ENCODE measurements at places on chromosomes 1 and 21.

GRCh38 chr1:46810596-46810995 lies 11.8 kb downstream of the CYP4B1 start:
- DNase-seq = no peak

GRCh38 chr21:38498057-38498833 lies at the start of gene ERG:
ERG (minus strand) TSS chr21:38498477; CDS start chr21:38498380, 97 bp downstream.
- no peak for DNase-seq

DNA sequence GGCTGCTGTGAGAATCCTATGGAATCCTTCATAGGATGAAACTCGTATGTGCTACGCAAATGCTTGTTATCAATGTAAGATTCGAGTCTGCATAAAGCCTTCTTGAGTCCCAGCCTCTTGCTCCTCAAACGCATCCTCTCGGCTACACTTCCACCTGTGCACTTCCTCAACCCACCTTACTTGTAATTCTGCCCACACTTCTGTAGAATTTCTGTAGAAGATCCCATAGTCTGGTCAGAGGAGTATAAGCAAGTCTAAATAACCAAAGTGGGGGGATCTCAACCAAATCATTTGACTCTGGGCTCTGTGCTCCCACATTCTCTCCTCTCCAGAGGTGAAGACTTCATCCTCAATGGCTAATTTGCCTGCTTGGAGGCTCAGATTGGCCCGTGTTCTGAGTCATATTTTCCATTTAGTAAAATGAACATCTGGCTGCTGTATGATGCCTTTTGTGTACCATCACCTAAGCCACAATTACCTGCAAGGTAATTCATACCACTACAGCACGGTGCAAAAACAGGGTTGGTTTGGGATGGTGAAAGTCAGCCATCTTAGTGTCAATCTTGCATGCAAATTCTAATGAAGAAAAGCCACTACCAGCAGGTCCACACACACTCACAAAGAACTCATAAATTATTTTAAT lies 63.2 kb downstream of the ITPKB start:
- DNase-seq = no peak

DNA sequence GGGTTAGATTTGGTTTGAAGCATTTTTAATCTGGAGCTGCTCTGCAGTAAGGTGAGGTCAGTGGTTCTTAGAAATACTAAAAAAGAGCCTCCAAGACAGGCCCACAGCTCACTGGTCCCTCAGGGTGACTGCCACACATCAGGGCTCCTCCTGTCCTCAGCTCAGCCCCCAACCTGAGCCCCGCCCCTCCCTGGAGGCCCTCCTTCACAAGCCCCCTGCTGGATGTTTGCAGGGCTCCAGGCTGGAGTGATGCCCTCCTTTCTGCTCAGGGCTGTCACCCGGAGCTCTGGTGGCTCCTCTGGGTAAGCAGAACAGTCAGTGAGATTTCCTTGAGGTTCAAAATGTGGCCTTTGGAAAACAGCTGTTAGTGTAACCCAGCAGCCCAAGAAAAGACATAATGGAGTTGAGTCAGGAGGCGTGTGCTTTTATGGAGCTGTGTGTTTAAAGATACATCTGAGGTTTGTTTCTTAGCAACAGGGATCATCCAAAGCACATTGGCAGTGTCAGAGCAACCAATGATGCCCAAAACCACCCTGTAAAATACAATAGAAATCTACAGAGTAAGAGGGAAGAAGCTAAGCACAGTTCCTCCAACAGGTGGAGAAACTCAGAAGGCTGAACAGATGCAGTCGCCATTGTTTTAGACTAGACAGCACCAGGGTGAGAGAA lies 21.4 kb downstream of the STUM start:
- no peak for DNase-seq

- DNase-seq = no peak
These were observed 34.5 kb downstream of the PARP1 start for GRCh38 chr1:226373376-226373775.

DNA sequence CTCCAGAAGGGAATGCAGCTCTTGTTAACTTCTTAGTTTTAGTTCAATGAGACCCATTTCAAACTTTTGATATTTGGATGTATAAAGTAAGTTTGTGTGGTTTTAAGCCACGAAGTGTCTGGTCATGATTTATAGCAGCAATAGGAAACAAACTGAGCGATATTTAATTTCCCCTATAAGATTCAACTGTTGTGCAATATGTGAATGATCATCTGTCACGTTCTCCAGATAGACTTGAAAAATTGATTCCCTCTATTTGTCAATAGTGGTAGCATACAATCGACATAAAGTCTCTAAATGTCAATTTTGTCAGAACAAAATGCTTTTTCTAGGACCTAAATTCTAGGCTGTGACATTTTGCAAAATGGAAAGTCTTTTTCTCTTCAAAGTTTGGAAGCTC lies 240.1 kb downstream of the KCTD3 start:
- DNase-seq = no peak

GRCh38 chr1:246267896-246268295 lies 239.2 kb downstream of the SMYD3 start:
- DNase-seq = no peak

DNA sequence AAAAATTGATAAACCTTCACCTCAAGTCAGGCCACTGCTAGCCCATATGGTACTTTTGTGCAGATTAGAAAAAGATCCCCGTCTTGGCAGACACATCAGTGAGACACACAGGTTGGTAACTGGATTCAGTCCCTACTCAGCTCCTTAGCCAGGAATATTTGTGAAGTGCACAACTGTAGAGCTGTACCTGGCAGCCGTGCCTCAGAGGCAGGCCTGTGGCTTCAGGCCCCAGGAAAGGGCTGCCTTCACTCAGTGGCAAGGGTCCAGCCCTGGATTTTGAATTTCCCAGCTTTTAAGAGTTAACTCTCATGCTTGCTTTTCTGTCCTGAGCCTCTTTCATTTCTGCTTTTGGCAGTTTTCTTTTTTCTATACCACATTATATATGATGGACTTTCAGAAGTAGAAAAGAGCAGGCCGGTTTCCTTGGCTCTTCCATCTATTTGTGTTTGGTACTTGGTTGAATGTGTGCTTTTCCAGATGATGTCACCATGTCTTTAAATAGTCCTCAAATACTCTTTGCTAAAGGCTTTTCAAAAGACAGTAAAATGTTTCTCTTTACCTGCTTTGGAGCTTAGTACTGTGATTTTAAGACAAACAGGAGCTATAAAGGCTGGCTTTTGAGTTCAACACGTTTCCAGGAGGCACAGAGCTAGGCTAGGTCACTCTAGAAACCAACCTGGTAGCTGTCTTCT lies 186.6 kb downstream of the AK5 start:
- DNase-seq = no peak

- no peak for DNase-seq
These were observed 327.8 kb downstream of the USH2A start for GRCh38 chr1:216095400-216095799.

- DNase-seq = no peak
These were observed 9.6 kb downstream of the CDC42BPA start for GRCh38 chr1:227308367-227309336.

GRCh38 chr21:21997390-21998333 lies 999.5 kb downstream of the NCAM2 start:
- no peak for DNase-seq

DNA sequence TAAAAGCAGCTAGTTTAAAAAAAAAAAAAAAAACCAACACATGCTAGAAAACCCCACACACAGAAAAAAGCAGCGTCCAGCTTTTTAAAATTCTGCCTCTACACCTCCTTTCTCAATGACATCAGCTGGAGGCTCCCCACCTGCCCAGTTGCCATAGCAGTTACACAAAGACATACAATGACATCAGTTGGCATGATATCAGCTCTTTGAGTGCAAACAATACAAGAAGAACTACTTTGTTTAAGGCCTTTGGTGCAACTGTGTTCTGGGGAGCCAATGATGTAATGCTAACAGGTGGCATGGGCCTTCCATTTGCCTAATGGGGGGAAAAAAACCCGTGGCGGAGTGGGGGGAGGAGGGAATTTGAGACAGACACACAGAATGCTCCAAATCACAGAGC lies 32.9 kb downstream of the DUSP10 start:
- DNase-seq = no peak

DNA sequence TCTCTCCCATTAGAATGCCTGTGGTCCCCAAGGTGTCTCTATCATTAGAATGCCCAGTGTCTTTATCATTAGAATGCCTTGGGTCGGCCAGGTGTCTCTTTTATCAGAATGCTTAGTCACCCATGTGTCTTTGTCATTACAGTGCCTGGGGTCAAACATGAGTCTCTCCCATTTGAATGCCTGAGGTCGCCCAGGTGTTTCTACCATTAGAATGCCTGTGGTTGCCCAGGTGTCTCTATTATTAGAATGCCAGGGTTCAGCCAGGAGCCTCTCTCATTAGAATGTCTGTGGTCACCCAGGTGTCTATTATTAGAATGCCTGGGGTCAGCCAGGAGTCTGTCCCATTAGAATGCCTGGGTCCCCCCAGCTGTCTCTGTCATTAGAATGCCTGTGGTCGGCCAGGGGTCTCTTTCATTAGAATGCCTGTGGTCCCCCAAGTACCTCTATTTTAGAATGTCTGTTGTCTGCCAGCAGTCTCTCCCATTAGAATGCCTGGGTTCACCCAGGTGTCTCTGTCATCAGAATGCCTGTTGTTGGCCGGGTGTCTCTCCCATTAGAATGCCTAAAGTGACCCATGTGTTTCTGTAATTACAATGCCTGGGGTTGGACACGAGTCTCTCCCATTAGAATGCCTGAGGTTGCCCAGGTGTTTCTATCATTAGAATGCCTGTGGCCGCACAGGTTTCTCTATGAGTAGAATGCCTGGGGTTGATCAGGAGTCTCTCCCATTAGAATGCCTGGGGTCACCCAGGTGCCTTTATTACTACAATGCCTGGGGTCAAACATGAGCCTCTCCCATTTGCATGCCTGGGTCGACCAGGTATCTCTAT lies 57.1 kb downstream of the RNF187 start:
- DNase-seq = no peak

DNA sequence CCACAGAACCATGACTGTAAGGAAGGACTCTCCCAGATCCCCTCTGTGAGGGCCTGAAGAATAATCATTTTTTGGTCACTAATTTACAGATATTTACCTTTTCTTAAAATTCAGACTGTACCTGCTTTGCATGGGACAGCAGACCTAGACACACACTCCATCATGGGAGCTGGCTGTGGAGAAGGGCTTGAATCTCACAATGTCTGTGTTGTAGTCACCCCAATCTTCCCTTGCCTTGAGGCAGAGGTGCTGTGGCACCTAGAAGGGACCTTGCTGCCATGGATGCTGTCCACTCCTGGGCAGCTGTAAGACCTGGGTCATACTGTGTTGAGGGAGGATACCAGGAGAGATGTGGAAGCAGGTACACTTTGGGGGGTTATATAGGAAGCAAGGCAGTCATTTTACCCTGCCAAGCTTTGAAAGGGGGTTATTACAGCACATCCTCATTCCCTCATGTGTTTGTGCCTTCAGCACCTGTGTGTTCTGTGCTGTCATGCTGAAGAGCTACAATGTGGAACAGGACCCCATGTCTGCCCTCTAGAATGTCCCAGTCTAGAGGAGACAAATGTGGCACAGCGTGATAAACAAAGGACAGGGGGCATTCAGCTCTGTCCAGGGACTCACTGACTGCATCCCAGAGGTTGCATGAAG lies 27.1 kb downstream of the TRAF5 start:
- no peak for DNase-seq

- no peak for DNase-seq
These were observed 92.1 kb downstream of the NIBAN1 start for GRCh38 chr1:184881941-184882913.

- no peak for DNase-seq
These were observed 2.0 kb upstream of the USF1 start for GRCh38 chr1:161047436-161048420.

DNA sequence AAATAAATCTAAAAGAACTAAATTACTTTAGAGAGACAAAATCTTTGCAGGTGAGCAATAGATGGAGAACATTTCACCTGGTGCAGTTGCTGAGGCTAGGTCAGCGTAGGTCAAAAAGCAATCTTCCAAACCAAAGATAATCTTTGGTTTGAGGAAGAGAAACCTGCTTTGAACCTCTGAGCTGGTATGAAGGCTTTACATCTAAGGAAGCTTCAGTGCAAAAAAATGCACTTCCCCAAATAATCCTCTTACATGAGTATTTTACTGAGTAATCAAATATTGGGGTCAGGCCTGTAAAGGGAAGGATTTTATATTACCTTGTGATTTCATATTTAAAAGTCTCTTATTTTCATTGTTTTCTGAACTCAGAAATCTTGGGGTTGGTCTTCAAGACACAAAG lies 223.6 kb downstream of the SRGAP2C start:
- no peak for DNase-seq

DNA sequence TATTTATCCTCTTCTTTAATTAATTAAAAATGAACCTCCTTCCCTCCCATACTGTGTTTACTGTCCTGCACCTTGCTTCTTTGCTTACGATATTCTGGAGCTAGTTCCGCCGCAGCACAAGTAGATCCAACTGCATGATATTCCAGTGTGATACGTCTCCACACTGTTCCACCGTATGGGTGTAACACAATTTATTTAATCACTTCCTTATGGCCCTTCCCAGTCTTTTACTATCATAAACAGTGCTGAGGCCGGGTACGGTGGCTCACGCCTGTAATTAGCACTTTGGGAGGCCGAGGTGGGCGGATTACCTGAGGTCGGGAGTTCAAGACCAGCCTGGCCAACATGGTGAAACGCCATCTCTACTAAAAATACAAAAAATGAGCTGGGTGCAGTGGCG lies 25.7 kb downstream of the CNST start:
- no peak for DNase-seq

GRCh38 chr1:238608144-238608543 lies 717.4 kb upstream of the ZP4 start:
- no peak for DNase-seq

GRCh38 chr1:9520411-9520810 lies 18.9 kb upstream of the SLC25A33 start:
- DNase-seq = no peak

DNA sequence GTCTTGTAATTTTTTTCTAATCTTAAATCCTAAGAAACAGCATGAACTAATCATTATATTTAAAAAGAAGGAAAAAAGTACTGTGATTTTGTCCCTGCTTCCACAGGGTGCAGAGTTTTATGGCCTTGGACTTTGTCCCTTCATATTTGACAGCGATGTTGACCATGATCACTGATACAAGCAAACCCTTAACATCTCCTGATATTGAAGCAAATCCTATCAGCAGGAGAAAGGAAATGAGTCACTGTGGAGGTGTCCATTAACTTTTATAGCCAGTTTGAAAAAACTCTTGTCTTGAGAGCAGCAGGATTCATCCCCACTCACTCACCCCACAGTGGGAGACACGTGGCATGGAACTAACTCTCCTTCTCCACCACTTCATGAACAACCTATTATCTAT lies 5.1 kb upstream of the REG4 start:
- no peak for DNase-seq

DNA sequence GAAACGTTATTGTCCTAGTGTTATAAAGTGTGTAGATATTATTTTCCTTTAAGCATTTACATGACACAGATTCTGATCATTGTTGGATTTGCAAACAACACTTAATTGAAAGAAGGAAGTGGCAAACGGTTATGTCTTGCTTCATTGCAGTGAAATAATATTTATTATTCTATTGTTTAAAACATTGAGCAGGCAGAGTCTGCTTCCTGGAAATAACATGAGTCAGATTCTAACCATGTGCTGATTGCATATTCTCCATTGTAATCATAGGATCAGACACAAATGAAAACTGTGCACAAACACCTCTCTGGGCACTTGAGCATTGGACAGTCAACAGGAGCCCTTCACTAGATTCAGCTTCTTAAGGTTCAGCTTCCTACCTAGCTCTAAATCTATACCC lies 46.8 kb upstream of the USP25 start:
- no peak for DNase-seq

Data from AG04449 (cell line).